BJ (cell line): ENCODE measurements at places on chromosomes 6 and 20.

DNA sequence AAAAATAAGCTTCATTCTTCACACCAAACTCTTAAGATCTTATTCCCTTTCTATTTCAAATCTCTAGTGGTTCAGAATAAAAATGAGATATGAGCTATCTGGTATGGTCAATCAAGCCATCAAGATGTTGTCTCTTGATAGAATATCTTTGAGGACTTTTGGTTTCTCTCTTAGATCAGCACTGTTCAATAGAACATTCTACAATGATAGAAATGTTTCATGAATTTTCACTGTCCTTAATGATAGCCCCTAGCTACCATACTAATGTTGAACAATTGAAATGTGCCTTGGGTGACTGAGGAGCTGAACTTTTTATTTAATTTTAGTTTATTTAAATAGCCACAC is 24.1 kb upstream of the HINT3 start:
- no peak for DNase-seq

DNA sequence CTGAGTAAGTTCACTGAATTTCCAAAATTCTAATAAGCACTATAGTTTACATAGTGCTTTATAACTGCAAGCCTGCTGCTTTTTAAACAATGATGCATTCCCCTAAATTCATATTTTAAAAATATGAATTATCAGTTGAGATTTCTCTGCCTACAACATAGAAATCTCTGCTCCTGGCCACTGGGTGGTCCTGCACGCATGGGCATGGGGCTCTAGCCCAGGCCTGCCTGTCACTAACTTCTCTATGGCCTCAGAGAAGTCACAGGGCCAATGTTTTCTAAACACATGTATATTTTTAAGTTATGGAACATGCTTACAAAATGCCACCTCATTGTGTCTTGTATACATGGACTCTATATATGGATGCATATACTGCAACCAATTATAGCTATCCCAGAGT is 211.0 kb downstream of the FOXC1 start:
- DNase-seq = no peak

DNA sequence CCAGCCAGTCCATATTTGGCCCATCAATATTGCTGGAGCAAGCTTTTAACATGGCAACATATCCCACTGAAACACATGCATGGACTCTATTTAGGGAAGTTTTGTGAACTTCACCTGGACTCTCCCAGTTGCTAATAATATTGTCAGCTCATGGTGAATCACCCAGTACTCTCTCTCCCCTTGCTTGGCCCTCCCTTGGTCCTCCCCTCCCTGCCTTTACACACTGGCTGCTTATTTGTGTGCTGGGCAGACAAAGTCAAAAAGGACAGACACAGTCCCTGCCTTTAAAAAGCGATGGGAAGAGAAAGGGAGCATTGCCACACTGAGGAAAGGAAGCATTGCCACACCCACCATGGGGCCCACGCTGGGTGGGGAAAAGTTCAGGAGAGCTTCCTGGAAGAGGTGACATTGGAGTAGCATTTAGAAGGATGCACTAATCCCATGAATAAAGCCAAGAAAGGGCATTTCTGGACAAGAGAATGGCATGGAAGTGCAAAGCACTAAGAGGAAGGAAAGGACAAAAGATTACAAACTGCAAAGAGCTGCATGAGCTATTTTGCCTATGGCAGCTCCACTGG is 143.4 kb upstream of the EXOC2 start:
- DNase-seq = no peak

DNA sequence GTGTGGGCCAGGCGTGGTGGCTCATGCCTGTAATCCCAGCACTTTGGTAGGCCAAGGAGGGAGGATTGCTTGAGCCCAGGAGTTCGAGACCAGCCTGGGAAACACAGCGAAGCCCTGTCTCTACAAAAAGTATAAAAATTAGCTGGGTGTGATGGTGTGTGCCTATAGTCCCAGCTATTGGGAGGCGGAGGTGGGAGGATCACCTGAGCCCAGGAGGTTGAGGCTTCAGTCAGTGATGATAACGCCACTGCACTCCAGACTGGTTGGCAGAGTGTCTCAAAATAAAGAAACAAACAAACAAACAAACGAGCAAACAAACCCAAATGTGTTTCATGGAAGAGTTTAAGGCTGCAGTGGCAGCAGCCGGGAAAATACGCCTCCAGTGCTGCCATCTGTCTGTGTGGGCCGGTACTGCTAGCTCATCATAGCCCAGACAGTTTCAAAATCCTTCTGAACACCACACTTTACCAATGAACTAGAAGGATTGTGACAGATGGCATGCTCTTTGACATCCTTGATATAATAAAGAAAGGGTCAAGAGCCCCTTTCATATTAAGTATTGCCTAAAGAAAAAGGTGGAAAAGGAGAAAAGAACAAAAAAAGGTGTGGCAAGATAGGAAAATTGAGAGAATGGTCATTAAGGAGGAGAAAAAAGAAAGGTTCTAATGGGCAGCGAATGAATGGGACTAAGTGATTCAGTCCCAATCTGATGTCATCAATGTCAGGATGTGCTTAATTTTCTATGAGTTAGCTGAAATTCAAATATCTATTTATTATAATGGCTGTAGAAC is 298.6 kb downstream of the SYNE1 start:
- no peak for DNase-seq

- no peak for DNase-seq
Observed at GRCh38 chr6:10491463-10491862, 29.7 kb upstream of the GCNT2 start.

DNA sequence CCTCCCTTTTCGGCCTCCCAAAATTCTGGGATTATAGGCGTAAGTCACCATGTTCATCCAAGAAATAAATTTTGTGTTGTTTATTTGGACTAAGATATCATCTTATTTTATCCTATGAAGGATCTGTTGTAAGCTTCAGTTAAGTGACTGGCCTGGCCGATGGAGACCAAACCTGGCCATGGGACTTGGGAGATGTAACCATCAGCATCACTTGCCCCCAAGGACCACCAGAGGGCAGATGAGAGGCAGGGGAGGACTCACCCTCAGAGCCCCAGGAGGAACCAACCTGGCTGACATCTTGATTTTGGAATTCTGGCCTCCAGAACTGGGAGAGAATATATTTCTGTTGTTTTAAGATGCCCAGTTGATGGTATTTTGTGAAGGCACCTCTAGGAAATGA is 266.7 kb downstream of the CDH26 start:
- DNase-seq = no peak

DNA sequence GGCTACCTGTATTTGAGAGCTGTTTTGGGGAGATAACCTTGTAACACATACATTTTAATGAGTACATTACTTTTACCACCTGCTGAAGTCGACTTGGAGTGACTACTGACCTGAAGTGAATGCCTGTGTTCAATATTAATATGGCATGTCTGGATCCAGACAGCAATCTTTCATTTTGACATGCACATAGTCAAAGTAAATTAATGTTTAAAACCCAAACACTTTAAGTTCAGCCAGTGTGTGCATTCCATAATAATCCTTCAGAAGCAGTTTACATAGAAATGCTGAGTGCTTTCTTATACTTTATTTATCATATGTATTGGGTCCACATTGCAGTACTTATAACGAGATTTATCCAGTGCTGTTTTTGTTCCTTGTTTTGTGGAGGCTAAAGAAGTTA is 38.0 kb downstream of the CDKAL1 start:
- DNase-seq = no peak

DNA sequence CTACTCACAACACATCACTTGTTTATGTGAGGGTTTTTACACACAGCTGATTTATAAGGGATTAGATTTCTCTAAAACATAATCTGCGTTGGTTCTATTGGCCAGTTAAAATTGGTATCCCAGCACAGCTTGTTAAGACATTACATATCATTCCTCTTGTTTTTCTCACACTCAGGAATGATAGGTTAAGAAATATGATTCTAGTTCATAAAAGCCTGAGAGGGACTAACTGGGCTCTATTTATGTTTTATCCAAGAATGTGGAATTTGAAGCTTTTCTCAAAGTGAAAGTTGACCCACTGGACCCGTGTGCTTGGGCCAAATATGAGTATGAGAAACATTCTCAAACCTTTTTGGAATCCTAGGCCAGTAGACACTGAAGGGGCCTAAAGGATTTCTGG is 117.3 kb downstream of the TMEM170B start:
- peak; percentile 53 for DNase-seq

GRCh38 chr6:145733810-145734209 is 1.5 kb downstream of the EPM2A start:
- no peak for DNase-seq

DNA sequence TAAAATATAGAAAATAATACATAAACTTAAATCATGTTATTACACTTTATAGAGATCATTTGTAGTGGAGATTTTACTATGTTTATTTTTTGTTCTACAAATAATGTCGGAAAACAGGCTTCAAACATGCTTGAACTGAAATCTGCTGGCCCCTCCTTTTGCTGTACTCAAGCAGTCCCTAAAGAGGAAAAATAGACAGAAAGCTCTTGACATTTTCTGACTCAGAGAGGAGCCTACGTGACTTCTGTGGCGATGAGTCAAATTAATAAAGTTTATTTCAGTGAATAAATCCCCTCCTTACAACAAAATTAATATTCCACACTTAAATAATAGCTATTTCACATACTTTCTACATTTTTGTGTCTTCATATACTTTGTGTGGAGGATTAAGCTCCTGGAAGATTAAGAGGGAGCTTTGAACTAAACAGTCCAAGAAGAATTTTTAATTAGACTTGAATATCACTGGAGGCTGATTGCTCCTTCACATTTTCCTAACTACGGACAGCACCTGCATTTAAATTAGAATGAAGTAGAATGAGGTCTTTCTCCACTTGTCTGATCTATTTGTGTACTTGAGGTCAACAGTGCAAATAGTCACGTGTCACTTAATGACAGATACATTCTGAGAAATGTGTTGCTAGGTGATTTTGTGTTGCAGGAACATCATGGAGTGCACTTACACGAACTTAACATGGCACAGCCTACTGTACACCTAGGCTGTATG is 1.7 kb upstream of the TREM1 start:
- no peak for DNase-seq

DNA sequence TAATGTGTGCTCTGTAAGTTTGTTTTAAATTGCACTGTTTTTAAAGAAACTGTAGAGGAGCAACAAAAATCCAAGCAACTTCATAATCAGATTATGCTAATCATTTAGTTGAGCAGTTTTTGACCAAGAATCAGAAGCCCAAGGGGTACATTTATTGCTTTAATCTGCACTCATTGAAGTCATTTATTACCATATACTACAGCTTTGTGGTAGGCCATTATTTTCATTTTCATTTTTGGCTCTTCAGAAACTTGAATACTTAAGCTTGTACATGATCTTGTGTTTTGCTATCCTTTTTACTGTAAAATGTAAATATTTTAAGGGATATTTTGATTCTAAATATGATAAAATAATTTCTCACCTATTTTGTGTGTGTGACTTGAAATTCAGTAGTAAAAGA is 78.5 kb downstream of the PHF3 start:
- no peak for DNase-seq

DNA sequence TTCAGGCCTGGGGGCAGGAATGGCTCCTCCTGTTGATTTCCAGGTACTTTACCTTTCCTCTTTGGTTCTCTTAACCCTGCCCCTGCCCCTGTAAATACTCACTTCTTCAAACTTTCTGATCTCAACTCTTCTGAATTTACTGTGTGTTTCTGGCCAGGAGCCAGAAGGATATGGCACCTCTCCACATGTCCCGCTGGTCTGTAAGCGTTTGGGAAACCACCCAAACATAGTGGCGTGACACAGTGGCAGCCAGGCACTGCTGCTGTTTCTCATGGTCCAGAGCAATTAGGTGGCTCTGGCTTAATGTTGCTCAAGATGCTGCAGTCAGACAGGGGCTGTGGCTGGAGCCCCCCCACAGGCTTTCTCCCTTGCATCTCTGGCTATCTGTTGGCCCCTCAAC is 374.5 kb downstream of the RNGTT start:
- DNase-seq = no peak

GRCh38 chr6:28580475-28580874 is 54.8 kb downstream of the GPX5 start:
- no peak for DNase-seq

GRCh38 chr20:56995635-56996075 is 270.8 kb downstream of the BMP7 start:
- no peak for DNase-seq

DNA sequence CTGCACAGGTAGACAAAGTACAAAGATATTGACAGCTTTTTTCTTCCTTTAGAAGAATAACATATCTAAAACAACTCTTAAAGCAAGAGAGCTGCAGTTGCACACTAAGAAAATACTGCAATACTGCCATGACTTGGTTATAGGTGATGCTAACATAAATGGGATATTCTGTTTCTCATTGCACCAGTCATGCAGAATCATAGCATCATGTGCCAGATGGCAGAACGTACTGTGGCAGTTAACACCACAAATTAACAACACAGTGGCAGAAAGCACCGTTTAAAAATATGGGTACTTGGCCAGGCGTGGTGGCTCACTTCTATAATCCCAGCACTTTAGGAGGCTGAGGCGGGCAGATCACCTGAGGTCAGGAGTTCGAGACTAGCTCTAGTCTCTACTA is 7.4 kb downstream of the ASXL1 start:
- no peak for DNase-seq
